ENCODE measurements at places on chromosomes 2 and 18. TPM values are rescaled to one million over a fixed set of nuclear protein-coding genes. Genes with fewer than 3 reads are reported as not detected.

Gene GAL3ST2
- 0.28 TPM for total RNA-seq

Gene C1GALT1C1L
- 1.2 TPM for total RNA-seq

Gene HOXD1
- total RNA-seq, result 0.20 TPM

Gene RAPH1
- 5.3 TPM for total RNA-seq

Gene NXPH2
- total RNA-seq, result not detected

Gene KRTCAP3
- 0.71 TPM for total RNA-seq

Gene ABCG5
- not detected for total RNA-seq

Gene CFAP65
- 0.14 TPM for total RNA-seq

Gene TBR1
- not detected for total RNA-seq

Gene METTL8
- 23.2 TPM for total RNA-seq

Gene SYT4
- not detected for total RNA-seq

Gene FEV
- total RNA-seq, result not detected

Data from A549 treated with CpdA at 1 μM for 4 hours (cell line).